ENCODE measurements at places on chromosomes 6 and 20. TPM values are rescaled to one million over a fixed set of nuclear protein-coding genes. Genes with fewer than 3 reads are reported as not detected.

GPX5 gene
- not detected for total RNA-seq

DNA sequence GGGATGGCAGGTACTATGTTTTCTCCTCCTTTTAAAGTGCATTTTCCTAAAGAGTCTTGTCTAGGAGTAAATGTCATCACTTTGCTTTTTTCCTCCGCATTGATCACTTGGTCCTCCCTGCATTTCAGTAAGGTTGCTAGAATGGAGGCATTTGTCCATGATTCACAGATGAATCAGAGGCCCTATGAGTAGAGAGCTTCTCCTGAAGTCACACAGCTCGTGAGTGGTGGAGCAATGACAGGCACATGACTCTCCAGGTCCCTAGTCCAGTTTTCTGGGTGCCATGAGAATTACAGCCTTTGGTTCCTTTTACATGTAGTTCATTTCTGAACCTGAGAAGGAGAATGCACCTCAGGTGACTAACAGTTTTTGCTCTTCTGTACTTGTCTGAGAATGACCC is 50.5 kb downstream of the HLA-A start:
- no peak for DNase-seq

MYLK4 gene
- 0.41 TPM for total RNA-seq

GJA10 gene
- total RNA-seq, result not detected

ZNF311 gene
- total RNA-seq, result 1.8 TPM

All from mucosa of descending colon (tissue), 3 donors.